CD8-positive, alpha-beta memory T cell (primary cell): ENCODE measurements at places on chromosomes 2 and 18. TPM values are rescaled to one million over a fixed set of nuclear protein-coding genes. Genes with fewer than 3 reads are reported as not detected.

The CYTIP gene
- total RNA-seq: 202 TPM

The STAM2 gene
- total RNA-seq: 19.8 TPM

The SLC23A3 gene
- 2.6 TPM for total RNA-seq

The ATP6V1B1 gene
- total RNA-seq: not detected

The AOX1 gene
- not detected for total RNA-seq

The IL1R1 gene
- 3.7 TPM for total RNA-seq

The REEP1 gene
- total RNA-seq: 0.20 TPM

The KCNF1 gene
- total RNA-seq: not detected

The DNAJC5G gene
- total RNA-seq: not detected

The SPDYA gene
- 0.83 TPM for total RNA-seq

The TSPYL6 gene
- total RNA-seq: not detected

The GAD1 gene
- 1.0 TPM for total RNA-seq

The MDH1B gene
- total RNA-seq: 1.2 TPM

The ZEB2 gene
- total RNA-seq: 32.7 TPM

The CD8A gene
- total RNA-seq: 359 TPM

The ACKR3 gene
- total RNA-seq: 1.6 TPM

The CBLN2 gene
- total RNA-seq: not detected

The ACMSD gene
- not detected for total RNA-seq

The RNF144A gene
- total RNA-seq: 14.9 TPM
